ENCODE measurements at places on chromosomes 16 and 17.

- DNase-seq, result no peak
Measured at GRCh38 chr17:70604854-70605253, 435.5 kb downstream of the KCNJ2 start.

GRCh38 chr16:27572711-27573110 is 22.8 kb downstream of the KATNIP start:
- DNase-seq, result no peak

DNA sequence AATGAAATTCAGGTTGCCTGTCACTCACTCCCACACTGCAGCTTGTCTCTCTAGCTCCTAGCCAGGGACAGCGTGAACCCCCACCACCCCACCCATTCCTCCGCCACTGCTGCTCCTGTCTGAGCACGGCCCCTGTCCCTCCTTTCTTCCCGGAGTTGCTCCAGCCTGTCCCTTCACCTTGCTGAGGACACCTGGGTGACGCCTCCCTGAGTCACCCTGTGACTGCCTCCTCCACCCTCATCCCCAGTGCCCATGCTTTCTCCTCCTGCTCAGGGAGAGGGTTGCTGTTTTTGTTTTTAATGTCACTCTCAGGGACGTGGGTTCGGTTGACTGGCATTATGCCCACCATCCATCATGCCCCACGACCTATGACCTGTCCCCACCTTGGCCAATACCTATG is 25.8 kb upstream of the NAT9 start:
- no peak for DNase-seq

DNA sequence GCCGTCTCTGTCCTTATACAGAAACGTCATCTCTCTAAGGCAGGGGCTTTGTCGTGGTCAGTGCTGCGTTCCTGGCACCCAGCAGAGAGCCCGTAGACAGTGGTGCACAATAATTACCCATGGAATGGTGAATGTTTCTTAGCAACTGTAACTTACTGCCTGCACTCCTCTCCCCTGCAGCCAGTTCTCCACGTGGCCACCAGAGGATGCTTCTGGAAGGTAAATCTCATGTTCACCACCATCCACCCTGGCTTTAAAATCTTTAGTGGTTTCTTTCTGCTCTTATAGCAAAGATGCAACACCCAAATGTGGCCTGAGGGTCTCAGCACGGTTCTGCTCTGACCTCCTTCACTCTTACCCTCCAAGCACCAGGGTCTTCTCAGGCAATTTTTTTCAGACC is 150.8 kb downstream of the GRIN2A start:
- DNase-seq, result no peak

DNA sequence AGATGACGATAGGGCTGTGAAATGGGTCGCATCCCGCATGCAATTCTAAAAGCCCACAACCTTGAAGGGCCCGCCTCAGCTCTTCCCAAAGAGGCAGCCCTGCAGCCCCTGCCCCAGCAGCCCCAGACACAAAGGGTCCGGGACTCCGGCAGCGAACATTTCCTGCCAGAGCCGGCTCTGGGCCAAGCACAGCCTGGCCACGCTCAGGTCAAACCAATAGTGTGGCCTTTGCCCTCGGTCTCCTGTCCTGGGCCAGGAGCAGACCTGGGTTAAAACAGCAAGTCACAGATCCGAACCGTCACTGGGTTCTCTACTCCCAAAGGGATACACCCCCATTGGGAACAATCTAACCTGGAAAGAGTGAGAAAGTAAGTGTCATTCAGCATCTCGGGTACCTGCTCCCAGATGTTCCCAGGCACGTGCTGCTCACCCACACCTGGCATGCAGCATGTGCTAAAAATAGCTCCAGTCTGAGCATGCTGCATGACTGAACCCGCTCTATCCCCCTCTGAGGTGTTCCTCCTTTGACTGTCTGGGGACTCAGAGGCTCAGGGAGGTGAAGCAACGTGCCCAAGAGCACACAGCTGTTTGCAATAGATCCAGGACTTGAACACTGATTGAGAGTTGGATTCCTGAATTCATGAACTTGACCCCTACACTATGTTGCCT is 22.2 kb upstream of the ATP2A3 start:
- no peak for DNase-seq

DNA sequence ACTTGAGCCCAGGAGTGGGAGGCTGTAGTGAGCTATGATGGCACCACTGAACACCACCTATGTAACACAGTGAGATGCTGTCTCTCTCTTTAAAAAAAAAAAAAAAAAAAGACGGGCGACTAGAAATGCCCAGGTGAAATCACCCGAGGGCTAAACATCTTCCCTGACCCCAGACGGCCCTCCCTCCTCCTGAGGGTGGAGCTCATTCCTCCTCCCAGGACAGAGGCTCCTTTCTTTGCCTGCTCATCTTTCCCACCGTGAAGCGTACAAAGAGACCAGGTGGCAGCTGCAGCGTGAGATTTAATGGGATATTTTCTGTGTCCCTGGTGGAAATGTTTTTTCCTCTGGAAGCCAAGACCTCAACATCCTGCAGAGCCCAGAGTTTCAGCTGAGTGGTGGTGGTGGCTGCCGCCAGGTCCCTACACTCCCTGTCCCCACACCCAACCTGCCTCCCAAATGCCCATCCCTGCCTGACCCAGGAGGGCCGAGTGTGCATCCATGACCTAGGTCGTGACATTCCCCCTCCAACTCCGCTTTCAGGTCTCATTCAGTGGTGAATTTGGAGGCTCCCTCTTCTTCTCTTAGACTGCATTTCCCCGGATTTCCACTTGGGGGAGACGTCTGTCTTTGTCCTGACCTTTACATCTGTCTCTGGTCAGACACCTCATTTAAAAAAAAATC is 14.4 kb upstream of the GPRC5B start:
- DNase-seq, result peak; percentile 40
